Right atrium auricular region (tissue), 2 donors: ENCODE measurements at places on chromosomes 4 and X.

- DNase-seq: no peak
These were observed 71.1 kb upstream of the ZCCHC13 start for GRCh38 chrX:74232859-74233258.

DNA sequence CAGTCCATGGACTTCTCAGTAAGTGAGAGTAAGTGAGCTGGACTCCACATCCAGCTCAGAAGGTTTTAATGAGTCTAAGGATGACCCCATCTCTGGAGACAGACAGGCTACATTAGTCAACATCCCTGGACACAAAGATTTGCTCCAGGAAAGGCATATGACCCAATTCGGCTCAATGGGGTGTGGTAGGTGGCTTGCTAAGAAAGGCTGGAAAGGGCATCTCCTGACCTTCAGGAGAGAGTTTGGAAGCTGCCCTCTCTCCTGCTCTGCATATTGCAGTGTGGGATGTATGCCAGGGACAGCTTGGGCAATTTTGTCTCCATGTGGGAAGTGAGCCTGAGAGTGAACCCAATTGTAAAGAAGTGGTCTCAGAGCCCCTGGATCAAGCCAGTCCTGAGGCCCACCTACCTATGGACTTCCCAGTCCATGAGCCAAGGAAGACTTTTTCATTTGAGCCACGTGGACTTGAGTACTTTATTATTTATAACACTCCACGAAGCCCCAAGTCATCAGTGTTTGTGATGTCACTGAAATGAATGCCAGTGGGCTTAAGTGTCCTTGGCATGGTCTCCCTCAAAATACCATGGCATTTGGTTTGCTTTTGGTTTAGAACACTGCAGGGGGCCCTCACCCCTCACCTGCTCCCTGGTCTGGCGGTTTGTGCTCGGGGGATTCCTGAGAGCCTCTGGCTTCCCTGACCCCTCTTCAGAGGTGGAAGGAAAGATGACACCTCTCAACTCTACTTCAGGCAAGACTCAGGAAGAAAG lies 10.4 kb upstream of the ABLIM2 start:
- DNase-seq: no peak

DNA sequence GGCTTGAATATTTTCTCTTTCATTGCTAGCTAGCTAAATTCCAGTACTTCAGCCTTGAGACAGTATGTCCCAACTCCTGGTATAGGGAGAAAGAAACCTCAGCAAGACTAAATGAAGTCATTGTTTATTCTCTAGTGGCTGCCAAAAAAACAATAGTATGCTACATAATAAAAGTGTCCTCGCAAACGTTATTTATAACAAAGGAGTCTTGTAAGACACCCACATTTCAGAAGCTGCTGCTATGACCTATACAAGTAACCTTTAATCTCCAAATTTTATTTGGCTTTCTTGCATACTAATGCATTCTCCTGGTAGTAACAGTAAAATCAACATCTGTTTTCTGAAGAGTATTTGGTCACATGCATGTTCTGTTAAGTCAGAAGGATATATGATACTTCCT lies 28.8 kb downstream of the NEK1 start:
- DNase-seq: no peak

- DNase-seq: no peak
These were observed 51.4 kb downstream of the PROM1 start for GRCh38 chr4:16032396-16032770.

DNA sequence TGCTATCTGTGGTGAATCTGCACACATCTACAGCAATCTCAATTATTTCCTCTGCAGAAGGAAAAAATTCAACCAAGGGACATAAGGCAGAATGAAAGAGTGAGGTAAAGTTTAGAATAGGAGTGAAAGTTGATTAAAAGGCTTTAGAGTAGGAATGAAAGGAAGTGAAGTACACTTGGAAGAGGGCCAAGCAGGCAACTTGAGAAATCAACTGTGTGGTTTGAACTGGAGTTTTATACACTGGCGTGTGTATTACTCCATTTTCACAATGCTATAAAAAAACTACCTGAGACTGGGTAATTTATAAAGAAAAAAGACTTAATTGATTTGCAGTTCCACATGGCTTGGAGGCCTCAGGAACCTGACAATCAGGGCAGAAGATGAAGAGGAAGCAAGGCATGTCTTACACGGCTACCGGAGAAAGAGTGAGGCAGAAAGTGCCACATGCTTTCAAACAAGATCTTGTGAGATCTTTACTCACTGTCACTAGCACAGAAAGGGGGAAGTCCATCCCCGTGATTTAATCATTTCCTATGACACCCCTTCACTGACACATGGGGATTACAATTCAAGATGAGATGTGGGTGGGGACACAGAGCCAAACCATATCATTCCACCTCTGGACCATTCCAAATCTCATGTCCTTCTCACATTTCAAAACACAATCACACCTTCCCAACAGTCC lies 234.8 kb downstream of the IL15 start:
- DNase-seq: no peak
